Sciatic nerve (tissue), 2 donors: ENCODE measurements at places on chromosomes 2 and 18.

- no peak for DNase-seq
These were observed 645.0 kb downstream of the IRS1 start for GRCh38 chr2:226154610-226155009.

DNA sequence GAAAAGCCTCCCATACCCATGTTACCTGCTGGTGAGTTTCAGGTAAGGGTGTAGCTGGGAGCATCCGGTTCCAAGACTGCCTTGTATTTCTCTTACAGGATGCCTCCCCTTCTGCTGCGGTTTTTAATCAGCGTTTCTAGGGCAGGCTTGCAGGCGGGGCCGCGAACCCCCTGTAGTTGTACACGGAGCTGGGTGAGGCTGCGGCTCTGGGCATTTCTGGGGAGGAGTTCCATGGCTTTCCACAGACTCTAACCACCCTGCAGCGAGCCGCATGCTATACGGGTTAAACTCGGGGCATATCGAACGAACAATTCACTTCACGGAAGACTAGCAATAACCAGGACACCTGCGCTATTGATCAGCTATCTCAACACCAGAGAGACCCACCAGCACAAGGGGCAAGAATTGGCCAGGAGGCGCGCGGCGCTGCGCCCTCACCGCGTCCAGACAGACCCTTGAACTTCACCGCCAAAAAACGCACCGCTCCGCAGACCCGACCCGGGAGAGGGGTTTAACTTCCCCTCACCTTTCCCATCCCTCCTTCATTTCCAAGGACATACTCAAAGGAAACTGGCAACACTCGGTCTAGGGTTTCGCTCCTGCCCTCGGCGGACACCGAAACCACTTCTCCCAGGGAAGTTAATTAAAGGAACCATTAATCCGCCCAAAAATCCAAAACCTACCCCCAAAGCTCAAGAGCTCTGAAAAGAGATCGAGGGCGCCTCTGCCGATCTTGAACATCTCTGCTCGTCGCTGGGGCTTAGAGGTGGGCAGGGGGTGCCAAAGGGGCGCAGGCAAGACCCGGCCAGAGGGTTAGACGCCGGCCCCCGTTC, 909 bp downstream of the TGFA start:
- no peak for DNase-seq

GRCh38 chr2:62661263-62661635, 44.3 kb upstream of the EHBP1 start:
- no peak for DNase-seq

GRCh38 chr2:52144590-52144989, 1112.7 kb upstream of the NRXN1 start:
- DNase-seq, result no peak

DNA sequence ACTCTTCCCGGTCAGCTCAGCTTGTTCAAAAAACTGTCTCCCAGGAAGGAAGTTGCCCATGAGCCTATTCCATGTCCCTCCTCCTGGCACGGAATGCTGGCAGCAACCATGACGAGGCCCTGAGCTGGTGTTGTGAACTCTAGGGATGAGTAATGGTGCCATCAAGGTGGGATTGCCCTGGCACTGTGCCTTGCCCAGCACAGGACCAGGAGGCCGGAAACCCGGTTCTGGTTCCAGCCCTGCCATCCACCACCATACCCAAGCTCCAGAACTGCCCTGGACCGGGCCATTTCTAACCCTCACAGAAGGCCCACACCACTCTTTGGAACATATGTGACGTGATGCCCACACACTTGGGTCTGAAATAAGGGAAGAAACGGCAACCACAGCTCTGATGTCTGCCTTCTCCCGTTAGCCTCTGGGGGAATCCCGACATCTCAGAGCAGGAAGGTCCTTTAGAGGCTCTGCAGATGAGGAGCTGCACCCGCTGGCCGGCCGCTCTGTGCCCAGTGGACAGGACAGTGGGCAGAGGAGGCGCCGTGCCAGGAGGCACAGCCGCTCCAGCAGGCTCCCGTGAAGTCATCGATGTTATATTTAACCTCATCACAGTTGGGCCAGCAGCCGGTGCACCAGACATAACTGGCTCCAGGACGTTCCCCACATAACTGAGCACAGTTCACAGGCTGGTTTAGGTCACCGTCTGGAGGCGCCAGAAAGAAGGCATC, 462.1 kb upstream of the ID2 start:
- no peak for DNase-seq

DNA sequence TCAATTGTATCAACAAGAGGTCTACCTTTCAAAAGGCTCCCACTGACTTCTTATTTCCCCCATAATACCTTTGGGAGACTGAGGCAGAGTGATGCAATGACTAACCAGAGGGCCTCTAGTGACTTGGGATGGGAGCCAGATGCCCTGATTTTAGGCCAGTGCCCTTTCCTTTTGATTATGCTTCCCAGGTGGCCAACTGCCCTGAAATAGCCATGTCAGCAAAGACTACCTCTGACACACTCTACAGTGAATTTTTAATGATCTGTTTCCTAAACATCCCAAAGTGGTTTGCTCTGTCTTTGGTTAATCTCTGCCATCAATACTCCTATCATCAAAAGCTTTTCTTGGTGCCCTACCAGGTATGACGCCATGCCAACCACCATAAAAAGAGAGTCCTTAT, 65.9 kb upstream of the ZFP36L2 start:
- no peak for DNase-seq

GRCh38 chr2:16165518-16166326, 225.4 kb downstream of the MYCN start:
- DNase-seq, result no peak

GRCh38 chr2:218733171-218734021, 22.8 kb downstream of the TTLL4 start:
- DNase-seq, result no peak

- DNase-seq, result no peak
These were observed 2.7 kb downstream of the C18orf54 start for GRCh38 chr18:54360406-54360805.

- peak; percentile 53 for DNase-seq
These were observed 2.9 kb upstream of the GAL3ST2 start for GRCh38 chr2:241773511-241774418.

DNA sequence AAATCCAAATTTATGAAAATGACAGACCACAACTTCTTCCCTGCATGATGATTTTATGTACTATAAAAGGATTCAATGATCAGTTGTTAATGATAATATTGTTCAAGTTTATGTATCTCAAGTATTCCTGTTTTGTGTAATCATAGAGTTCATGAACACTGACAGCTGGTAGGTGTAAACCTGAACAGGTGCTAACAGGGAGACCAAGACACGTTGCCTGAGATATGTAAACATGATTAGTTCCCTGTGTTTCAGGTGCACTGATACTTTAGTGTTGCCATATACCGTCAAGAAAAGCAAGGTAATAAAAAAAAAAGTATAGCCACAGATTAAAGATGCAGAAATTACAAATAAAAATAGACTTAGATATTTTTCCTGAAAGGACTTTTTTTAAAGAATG, 131.8 kb downstream of the BAZ2B start:
- DNase-seq, result no peak

DNA sequence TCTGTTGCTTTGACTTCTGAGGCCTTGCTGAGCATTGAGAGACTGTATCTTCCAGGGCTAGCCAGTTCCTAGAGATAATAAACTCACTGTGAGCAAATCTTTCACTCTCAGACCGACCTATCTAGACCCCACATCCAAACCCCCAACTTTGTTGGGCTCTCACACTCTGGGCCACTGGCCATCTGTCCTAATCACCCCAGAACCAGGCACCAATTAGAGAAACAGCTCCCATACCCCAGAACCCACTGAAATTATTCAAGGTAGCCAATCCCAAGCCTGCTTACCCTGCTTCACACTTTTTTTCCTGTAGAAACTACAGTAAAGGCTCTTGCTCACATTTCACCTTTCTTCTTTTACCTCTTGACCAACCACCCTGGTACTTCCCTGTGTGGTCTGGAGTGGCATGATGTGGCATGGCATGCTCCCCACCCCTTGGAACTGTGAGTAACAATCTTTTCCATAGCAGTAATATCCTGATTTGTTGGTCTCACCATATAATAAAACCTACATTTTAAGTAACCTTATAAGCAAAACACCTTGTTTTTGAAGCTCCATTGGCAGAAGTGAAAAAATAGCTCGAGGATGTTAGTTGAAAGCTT, 55.2 kb downstream of the ANKRD12 start:
- no peak for DNase-seq

- no peak for DNase-seq
These were observed 52.2 kb upstream of the UGP2 start for GRCh38 chr2:63789338-63790020.

GRCh38 chr2:156333274-156333950, 891 bp upstream of the NR4A2 start:
- DNase-seq, result no peak

DNA sequence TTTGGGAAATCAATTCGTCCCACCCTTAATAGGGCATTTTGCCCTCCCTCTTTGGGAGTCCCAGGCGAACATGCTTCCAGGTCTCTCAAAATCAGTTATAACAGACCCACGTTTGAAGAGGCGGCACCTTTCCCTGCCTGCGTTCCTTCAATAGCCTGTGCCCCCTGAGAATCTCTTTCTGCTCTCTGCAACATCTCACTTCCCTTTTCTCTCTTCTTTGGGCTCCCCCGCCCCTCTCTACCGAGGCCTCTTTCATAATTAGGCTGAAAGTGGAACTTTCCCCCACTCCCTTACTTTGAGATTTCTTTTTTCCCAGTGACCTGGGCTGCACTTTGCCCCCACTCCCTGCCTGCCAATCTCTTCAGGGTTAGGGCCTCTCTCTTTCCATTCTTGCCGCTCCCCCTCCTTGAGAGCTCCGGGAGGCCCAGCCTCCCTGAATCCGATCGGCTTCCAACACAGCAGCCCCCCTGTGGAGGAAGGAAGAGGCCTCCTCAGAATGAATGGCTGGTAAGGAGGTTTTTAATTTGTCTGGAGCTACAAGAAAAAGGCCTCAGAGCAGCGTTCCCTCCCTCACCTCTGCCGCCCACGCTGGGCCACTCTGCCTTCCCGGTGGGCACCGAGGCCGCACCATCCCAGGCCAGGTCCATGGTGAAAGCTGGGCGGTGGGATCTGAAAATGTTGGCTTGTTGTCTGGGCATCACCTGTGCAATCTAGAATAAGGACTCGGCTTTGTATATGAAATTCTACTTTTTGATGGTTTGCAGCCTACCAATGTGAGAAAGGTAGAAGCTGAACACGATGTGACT, 162.6 kb upstream of the SIX3 start:
- DNase-seq, result no peak

- DNase-seq, result no peak
These were observed 303.1 kb downstream of the SS18 start for GRCh38 chr18:25787276-25787675.

- peak; percentile 6 for DNase-seq
These were observed 83.0 kb downstream of the ADD2 start for GRCh38 chr2:70684846-70685622.

- DNase-seq, result no peak
These were observed 291.4 kb upstream of the NRP2 start for GRCh38 chr2:205390866-205391265.

GRCh38 chr18:13989199-13989598, 73.9 kb upstream of the MC2R start:
- no peak for DNase-seq
